ENCODE measurements at places on chromosomes 12 and 14.

- no peaks in the 10 kb centered on the region for H3K36me3 ChIP-seq
- H3K4me1 ChIP-seq, result no peaks in the 10 kb centered on the region
- no peak for DNase-seq
- no peak overlapping the region for H3K4me3 ChIP-seq
- no peak overlapping the region for H3K27ac ChIP-seq
These were observed 253.2 kb downstream of the NOVA1 start for GRCh38 chr14:26344596-26344995.

DNA sequence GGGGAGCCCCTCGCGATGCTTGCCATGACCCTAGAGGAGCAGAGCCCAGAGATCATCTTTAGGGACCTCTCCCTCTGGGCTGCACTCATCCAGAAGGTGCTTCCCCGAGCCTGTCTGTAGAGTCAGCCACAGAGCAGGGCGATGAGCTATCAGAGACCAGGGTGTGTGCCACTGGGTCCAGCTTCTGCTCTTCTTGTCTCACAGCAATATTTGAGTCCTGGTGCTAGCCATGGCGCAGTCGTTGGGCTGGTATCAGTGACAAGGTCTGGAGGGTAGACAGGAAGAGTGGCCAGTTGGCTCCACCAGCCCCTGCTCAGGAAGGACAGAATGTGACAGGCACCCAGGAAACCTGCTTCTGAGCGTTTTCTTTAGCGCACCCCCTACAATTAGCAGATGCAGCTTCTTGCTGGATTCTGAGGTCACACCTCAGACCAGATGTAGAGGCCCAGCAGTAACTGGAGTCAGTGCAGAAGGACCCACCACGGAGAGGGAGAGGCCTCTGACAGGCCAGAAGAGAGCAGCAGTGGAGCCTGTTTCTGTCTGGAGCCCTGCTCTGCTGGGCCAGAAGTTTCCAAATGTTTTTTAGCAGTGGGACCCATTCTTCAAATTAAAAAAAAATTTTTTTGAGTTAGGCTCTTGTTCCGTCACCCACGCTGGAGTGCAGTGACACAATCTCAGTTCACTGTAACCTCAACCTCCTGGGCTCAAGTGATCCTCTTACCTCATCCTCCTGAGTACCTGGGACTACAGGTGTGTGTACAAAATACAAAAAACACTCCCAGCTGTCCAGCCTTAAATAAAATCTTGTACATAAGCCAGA lies 23.7 kb downstream of the ANKRD9 start:
- H3K4me1 ChIP-seq, result no peaks in the 10 kb centered on the region
- no peak for DNase-seq
- H3K4me3 ChIP-seq, result no peak overlapping the region
- no peaks in the 10 kb centered on the region for H3K36me3 ChIP-seq
- no peaks in the 10 kb centered on the region for H3K27me3 ChIP-seq

- H3K27me3 ChIP-seq, result peaks cover 5% of the 10 kb centered on the region
- no peak for DNase-seq
- peaks cover 5% of the 10 kb centered on the region for H3K4me1 ChIP-seq
These were observed 578.9 kb upstream of the ATP2B1 start for GRCh38 chr12:90287585-90287984.

- no peak for DNase-seq
- H3K27ac ChIP-seq, result peak overlapping the region; percentile 95
- peaks cover 56% of the 10 kb centered on the region for H3K36me3 ChIP-seq
- peaks cover 11% of the 10 kb centered on the region for H3K4me1 ChIP-seq
- H3K4me3 ChIP-seq, result peak overlapping the region; percentile 90
- H3K27me3 ChIP-seq, result no peaks in the 10 kb centered on the region
These were observed 341 bp downstream of the ZNF10 start for GRCh38 chr12:133130808-133131128.

GRCh38 chr14:101022916-101023435 lies 119.5 kb upstream of the RTL1 start:
- H3K4me3 ChIP-seq, result no peak overlapping the region
- no peak for DNase-seq
- H3K4me1 ChIP-seq, result no peaks in the 10 kb centered on the region
- H3K36me3 ChIP-seq, result no peaks in the 10 kb centered on the region
- no peak overlapping the region for H3K27ac ChIP-seq

All from T-helper 2 cell treated with Interferon-gamma antibody and Interleukin-4, amounts not matched to agents 5 μg/mL and 100 μg/mL, for 36 hours (primary cell).